ENCODE measurements at places on chromosomes 5 and 9. TPM values are rescaled to one million over a fixed set of nuclear protein-coding genes. Genes with fewer than 3 reads are reported as not detected.

The PLGRKT gene
- total RNA-seq = 18.9 TPM

DNA sequence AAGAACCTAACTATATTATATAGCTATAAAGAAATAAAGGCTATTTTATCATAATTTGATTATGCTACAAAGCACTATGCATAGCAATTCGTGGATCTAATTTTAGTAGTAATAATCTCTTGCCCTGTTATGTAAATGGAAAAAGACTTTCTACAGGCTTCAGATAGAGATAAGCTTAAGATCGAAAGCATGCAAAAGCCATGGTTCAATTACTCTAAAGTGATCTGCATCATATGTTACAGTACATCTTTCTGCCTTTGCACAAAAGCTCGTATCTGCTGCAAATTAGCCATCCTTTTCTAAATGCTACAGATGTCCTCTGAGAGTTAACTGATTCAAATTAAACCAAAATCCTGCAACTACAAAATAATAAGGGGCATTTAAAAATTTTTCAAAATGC, 234.8 kb upstream of the TMEM161B start:
- H3K36me3 ChIP-seq = no peaks in the 10 kb centered on the region
- no peak for DNase-seq
- peaks cover 21% of the 10 kb centered on the region for H3K27me3 ChIP-seq
- H3K4me3 ChIP-seq = no peak overlapping the region
- H3K4me1 ChIP-seq = peaks cover 4% of the 10 kb centered on the region

DNA sequence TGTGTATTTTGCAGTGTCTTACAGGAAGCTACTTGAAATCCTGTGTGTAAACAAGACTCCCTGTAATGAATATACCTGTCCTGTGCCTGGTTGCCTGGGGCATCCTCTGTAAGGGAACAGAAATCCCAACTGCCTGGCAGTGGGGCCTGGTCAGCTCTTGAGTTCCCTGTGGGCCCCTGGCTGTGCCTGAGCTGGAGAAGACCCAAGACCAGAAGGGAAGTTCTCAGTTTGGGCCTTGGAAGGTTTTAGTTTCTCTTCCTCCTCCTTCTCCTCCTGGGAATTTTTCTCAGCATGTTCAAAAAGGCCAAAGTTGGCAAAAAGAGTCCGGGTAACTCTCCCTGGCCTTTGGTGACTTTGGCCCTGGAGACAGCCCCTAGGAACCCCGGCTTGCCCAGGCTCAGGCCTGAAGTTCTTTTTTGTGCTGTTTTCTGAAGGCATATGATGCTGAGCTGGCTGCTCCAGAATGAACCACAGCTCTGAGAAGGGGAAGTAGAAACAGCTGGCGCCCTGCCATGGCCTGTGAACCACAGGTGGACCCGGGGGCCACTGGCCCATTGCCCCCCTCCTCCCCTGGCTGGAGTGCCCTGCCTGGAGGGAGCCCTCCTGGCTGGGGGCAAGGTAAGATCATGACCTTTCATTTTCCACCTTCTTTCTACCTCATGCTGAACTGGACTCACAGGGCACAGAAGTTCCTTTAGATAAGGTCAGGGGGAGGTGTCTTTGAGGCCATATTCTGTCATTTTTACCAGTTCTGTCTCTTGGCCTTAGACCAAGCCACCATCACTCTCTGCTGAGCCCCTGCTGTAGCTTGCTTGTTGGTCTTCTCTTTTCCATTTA, 5.8 kb downstream of the TMEM268 start:
- no peak for DNase-seq
- H3K4me3 ChIP-seq = no peak overlapping the region
- no peak overlapping the region for H3K27ac ChIP-seq
- peaks cover 4% of the 10 kb centered on the region for H3K36me3 ChIP-seq
- H3K27me3 ChIP-seq = peaks cover 4% of the 10 kb centered on the region
- peaks cover 6% of the 10 kb centered on the region for H3K4me1 ChIP-seq

DNA sequence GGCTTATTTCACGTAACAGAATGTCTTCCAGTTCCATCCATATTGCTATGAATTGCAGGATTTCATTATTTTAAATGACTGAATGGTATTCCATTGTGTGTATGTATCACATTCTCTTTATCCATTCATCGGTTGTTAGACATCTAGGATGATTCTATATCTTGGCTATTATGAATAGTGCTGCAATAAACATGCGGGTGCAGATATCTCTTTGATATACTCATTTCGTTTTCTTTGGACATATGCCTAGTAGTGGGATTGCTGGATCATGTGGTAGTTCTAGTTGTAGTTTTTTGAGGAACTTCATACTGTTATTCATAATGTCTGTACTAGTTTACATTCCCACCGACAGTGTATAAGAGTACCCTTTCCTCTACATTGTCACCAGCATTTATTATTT, 460.5 kb downstream of the MAN2A1 start:
- H3K36me3 ChIP-seq = no peaks in the 10 kb centered on the region
- DNase-seq = no peak
- no peak overlapping the region for H3K27ac ChIP-seq
- H3K4me1 ChIP-seq = no peaks in the 10 kb centered on the region
- H3K4me3 ChIP-seq = no peak overlapping the region

The PHF24 gene
- total RNA-seq = 0.29 TPM

GRCh38 chr5:76166886-76167576, 83.8 kb downstream of the SV2C start:
- H3K36me3 ChIP-seq = no peaks in the 10 kb centered on the region
- no peak for DNase-seq
- no peak overlapping the region for H3K27ac ChIP-seq
- H3K4me1 ChIP-seq = no peaks in the 10 kb centered on the region
- peaks cover 3% of the 10 kb centered on the region for H3K27me3 ChIP-seq
